ENCODE measurements at places on chromosomes 2 and 18.
A peak's percentile ranks its signal among the peaks of the same experiment; 100 is the strongest.

DNA sequence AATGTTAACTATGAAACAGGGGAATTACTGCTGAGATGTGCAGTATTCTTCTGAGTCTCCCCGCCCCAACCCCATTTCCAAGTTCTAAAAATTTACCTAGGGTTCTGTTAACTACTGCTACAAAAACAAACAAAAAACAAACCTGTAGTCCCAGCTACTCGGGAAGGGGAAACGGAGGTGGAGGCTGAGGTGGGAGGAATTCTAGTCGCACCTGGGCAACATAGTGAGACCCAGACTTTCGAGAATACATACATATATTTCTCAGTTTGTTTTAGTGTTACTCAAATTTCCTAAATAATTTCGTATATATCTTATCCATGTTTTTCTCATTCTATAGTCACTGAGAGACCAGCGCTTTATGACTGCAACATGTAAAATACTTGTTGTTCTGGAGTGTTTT, 989 bp downstream of the STAM2 start:
- DNase-seq: no peak

GRCh38 chr2:234273887-234274584, 222.8 kb downstream of the ARL4C start:
- DNase-seq: no peak

DNA sequence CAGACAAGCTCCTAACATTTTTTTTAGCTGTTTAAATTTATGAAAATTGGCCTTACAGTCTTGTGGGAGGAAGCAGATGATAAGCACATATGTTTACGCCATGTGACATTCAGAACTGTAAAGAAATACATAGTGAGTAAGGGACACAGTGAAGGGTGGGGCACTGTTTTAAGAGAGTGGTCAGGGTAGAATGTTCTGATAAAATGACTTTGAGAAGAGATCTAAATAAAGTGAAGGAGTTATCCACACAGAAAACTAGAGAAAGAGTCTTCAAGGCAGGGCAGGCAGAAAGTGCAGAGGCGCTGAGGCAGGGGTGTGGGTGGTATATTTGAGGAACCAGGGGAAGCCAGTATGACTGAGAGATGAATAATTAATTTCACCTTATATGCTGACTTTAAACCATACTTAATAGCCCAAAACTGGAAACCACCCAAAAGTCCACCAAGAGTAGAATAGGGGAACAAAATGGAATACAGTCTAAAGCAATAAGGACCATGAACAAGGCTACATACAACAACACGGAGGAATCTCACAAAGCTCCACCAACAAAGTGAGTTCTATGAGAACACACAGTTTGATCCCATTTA, 8.6 kb downstream of the MREG start:
- peak; percentile 94 for DNase-seq

DNA sequence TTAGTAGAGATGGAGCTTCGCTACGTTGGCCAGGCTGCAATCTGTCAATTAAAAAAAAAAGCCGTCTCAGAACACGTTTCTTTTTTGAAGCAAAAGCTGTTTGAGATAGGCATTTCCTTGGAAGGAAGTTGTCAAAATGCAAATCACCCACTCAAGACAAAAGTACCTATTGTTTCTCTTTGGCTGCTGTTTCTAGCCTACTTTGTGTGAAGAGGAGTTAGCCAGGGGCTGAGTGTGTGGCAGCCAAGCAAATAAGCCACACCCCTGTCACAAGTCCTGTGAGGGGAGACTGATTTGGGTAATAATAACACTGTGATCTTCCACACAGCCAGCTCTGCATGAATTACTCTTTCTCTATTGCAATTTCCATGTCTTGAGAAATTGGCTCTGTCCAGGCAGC, 47.4 kb upstream of the CDCA7 start:
- DNase-seq: no peak

- DNase-seq: no peak
Measured at GRCh38 chr18:49617329-49617695, 55.5 kb downstream of the LIPG start.

GRCh38 chr18:78123926-78124797, 855.5 kb upstream of the SALL3 start:
- no peak for DNase-seq

GRCh38 chr2:213185147-213185822, 33.9 kb upstream of the IKZF2 start:
- DNase-seq: no peak

DNA sequence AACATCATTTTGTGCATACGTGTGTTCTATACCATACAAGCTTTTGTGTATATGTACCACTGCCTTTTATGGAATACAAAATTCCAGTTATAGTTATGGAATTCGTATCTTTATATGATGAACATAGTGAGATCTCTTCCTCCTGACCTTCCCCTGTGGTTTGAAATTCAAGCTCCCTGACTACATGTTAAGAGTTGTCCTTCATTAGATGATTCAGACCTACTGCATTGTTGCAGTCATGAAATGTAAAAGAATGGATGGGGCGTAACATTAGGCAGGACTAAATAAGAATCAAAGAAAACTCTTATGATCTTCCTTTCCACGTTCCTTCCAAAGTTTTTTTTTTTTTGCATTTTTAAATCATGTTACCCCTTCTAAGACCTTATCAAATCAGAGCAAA, 107.1 kb downstream of the UNC80 start:
- DNase-seq: no peak

GRCh38 chr2:239500574-239501550, 100.0 kb upstream of the HDAC4 start:
- DNase-seq: peak; percentile 90

DNA sequence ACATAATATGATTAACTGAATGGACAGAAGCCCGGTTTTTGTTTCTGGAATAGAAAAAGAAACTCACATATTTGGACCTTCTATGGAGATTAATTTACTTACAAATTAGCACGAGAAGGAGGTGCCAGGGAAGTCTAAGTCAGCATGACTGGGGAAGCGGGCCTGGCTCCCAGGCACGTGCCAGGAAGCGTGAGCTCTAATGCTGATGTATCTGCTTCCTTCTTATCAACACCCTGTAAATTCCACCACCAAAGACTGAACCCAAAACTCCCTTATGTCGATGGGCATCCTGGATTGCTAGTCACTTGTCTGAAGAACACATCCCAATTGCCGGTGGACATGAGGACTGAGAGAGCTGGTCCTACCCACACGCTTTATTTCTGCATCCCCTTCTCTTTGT, 134.5 kb downstream of the GALNT14 start:
- peak; percentile 37 for DNase-seq

DNA sequence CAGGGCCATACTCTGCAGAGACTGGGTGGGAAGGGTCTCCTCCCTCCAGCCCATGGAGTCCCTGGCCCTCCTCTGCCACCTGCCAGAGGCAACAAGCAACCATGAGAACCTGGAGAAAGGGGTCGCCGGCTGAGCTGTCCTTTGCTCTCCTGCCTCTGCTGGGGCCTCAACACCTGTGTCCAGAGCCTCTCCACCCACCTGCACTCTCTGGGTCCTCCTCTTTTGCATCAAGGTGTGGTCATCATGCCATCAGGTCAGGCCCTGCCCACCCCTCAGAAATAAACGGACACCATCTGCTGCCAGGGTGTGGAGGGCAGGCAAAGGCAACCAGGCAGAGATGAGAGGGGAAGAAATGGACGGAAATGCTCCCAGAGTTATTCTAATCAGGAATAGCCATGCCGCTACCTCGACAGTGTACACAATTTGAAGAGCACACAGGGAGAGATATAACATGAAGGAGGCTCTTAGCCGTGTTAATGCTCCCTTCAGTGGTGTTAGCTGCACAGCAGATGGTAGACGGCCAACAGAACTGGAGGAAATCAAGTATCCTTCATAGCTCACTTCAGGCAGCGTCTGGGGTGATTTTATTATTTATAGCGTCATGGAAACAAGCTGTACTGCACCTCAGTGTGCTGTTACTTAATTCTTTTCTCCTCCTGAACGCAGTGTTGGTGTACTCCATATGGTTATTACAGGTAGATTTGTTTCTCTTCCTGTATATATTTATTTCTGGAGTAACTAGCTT, 247.9 kb downstream of the TSN start:
- DNase-seq: no peak

GRCh38 chr2:60219536-60219935, 333.9 kb downstream of the BCL11A start:
- no peak for DNase-seq

DNA sequence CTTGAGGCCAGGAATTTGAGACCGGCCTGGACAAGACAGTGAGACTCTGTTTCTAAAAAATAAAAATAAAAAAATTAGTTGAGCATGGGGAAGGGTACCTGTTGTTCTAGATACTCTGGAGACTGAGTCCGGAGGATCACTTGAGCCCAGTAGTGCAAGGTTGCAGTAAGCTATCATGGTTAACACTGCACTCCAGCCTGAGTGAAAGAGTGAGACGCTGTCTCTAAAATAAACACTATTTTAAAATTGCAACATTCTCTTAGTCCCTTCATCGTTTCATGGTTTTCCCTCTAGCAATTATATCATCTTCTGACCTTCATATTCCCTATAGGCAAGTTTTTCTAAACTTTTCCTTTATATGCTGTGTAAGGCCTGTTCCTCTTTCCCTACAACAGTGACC, 248.5 kb downstream of the VAPA start:
- no peak for DNase-seq

DNA sequence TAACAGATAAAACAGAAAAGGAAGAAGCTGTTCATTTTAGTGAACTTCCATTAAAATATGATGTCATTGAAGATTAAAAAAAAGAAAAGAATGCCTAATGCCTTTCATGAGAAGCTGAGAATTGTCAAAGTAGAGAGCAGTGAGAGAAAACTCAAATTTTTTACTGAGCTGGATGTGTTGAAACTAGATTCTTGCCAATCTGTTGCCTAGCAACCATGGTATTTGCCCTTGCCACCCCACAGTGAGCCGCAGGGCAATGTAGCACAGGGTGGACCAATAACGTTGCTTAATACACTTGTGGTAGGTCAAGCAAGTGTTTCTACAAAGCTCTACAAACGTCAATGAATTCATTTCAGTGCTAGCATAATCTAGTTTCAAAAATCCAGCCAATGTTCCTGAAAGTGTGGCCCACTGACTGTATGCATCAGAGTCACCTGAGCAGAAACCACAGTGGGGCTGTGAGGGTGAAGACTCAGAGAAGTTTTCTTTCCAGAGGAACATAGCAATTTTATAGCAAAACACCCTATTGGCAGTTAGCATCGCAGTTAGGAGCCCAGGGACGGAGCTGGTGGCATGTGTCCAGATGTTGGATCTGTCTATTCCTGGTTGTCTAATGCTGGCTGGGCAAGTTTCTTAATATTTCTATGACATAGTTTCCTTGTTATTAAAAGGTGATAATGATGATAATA, 132.2 kb downstream of the DOCK10 start:
- DNase-seq: peak; percentile 96

- no peak for DNase-seq
Measured at GRCh38 chr18:79195716-79196683, 126.8 kb downstream of the ATP9B start.

DNA sequence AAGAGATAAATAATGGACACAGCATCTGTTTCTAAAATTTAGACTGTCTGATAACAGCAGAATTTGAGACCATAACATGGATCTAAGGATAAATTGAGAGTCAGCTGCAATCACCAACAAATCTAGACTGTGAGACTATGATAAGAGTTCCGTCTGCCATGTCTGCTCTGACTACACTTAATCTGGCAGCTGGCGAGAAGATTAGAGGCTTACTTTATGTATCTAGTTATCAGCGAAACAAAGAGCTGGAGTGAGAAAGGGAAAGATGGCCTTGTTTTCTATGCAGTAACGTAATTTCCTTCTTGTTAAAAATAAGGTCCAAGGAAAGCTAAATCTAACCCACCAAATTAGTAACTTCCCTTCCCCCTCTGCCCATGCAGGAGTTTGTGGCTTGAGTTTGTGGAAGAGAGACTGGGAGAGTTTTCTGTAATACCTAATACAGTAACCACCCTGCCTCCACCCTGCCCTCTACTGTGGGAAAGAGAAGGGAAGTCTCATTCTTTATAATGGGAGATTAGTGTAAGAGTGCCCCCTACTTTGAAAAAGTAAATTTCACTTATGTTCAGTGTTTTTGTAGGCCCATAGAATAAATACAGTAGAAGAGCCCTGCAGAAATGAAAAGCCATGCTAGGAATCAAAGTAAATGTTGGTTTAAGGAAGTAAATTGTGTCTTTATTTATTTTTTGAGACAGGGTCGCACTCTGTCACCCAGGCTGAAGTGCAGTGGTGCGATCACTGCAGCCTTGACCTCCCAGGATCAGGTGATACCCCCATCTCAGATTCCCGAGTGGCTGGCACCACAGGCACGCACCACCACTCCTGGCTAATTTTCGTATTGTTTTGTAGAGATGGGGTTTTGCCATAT, 27.5 kb downstream of the EML4 start:
- peak; percentile 82 for DNase-seq

GRCh38 chr2:124662946-124663644, 638.0 kb downstream of the CNTNAP5 start:
- DNase-seq: no peak

DNA sequence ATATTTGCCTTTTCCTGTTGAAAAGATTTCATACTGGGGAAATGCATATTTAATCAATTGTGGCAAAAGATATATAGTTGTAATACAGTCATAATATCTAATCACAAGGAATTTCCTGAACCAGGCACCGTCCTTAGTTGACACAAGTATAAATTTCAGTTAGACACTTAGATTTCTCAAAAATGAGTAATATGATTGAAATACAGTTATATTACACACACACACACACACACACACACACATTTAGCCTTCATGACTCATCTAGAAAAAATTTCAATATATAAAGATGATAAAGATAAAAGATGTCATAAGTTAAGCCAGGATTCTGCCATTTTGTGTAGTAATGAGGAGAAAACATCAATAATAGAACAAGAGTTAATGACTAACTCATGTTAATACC, 258.4 kb upstream of the ZNF804A start:
- DNase-seq: no peak

GRCh38 chr2:190561094-190561493, 26.6 kb upstream of the NEMP2 start:
- DNase-seq: no peak

DNA sequence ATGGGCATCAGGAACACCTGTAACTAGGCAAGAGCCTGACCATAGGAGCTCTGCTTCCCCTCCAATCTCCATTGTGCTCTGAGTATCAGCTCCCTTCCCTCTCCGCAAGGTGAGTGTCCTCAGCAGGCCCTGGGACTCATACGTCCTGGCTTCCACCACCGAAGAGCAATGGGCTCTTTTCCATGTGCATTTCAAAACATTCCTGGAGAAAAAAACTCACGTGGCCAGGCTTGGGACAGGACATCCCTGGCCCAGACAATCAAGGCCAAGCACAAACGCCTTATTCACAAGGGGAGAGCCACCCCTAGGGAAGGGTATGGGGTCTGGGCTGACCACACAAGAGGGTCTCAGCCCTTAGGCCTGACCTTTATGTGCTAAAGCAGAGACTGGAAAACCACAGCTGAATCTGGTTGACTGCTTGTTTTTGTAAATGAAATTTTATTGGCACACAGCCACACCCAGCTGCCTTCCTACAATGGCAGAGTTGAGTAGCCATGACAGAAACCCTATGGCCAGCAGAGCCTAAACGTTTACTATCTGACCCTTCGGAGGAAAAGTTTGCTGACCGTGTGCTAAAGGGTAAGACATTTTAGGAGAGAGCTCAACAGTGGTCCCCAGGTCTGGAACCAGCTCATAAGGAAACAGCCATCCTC, 175.7 kb upstream of the ARL4C start:
- no peak for DNase-seq
